ENCODE measurements at places on chromosomes 13 and 19. TPM values are rescaled to one million over a fixed set of nuclear protein-coding genes. Genes with fewer than 3 reads are reported as not detected.

LIM2 gene
- not detected for polyA plus RNA-seq

CCDC159 gene
- polyA plus RNA-seq, result 7.5 TPM

CPT1C gene
- polyA plus RNA-seq, result 0.39 TPM

ZNF497 gene
- polyA plus RNA-seq, result 0.72 TPM

EPSTI1 gene
- 13.0 TPM for polyA plus RNA-seq

ZNF784 gene
- 2.3 TPM for polyA plus RNA-seq

GPR18 gene
- polyA plus RNA-seq, result not detected

BCAM gene
- polyA plus RNA-seq, result 28.4 TPM

ZNF541 gene
- not detected for polyA plus RNA-seq

CRLF1 gene
- 0.20 TPM for polyA plus RNA-seq

WTIP gene
- 13.2 TPM for polyA plus RNA-seq

CEP89 gene
- polyA plus RNA-seq, result 16.1 TPM

SLC6A16 gene
- not detected for polyA plus RNA-seq

MYH14 gene
- polyA plus RNA-seq, result 0.55 TPM

SPACA4 gene
- 0.08 TPM for polyA plus RNA-seq

CYP2S1 gene
- 4.9 TPM for polyA plus RNA-seq

CBY2 gene
- not detected for polyA plus RNA-seq

PIAS4 gene
- polyA plus RNA-seq, result 6.1 TPM

MEF2B gene
- 0.17 TPM for polyA plus RNA-seq

KCNN4 gene
- 10.5 TPM for polyA plus RNA-seq

MIR17HG gene
- polyA plus RNA-seq, result 0.91 TPM

PSG11 gene
- not detected for polyA plus RNA-seq

EIF3K gene
- 240 TPM for polyA plus RNA-seq

KLF1 gene
- polyA plus RNA-seq, result not detected

ANGPTL8 gene
- not detected for polyA plus RNA-seq

APOC1 gene
- polyA plus RNA-seq, result 0.79 TPM

GIPC3 gene
- not detected for polyA plus RNA-seq

IFNL2 gene
- polyA plus RNA-seq, result not detected

ZBTB32 gene
- not detected for polyA plus RNA-seq

PGLYRP1 gene
- polyA plus RNA-seq, result not detected

SPRED3 gene
- 2.0 TPM for polyA plus RNA-seq

SIX5 gene
- polyA plus RNA-seq, result 1.3 TPM

STOML3 gene
- not detected for polyA plus RNA-seq

ZNF428 gene
- 13.9 TPM for polyA plus RNA-seq

TDRD12 gene
- not detected for polyA plus RNA-seq

DKKL1 gene
- polyA plus RNA-seq, result not detected

GAPDHS gene
- polyA plus RNA-seq, result not detected

MYO16 gene
- polyA plus RNA-seq, result 0.08 TPM

CD177 gene
- polyA plus RNA-seq, result 1.7 TPM

LRFN3 gene
- 0.90 TPM for polyA plus RNA-seq

LILRB2 gene
- polyA plus RNA-seq, result not detected

ZNF222 gene
- 2.7 TPM for polyA plus RNA-seq

LGALS7B gene
- polyA plus RNA-seq, result 7,133 TPM

SMAD9 gene
- polyA plus RNA-seq, result 0.10 TPM

KANK3 gene
- polyA plus RNA-seq, result 0.16 TPM

B3GNT3 gene
- 3.6 TPM for polyA plus RNA-seq

FAM216B gene
- not detected for polyA plus RNA-seq

MBD3L2 gene
- not detected for polyA plus RNA-seq

SLC7A1 gene
- 73.7 TPM for polyA plus RNA-seq

DNAJC15 gene
- polyA plus RNA-seq, result 43.2 TPM

TTC9B gene
- not detected for polyA plus RNA-seq

TUBA3C gene
- polyA plus RNA-seq, result not detected

ADAMTSL5 gene
- 8.5 TPM for polyA plus RNA-seq

DMKN gene
- polyA plus RNA-seq, result 238 TPM

COL5A3 gene
- 0.67 TPM for polyA plus RNA-seq

ZNF486 gene
- 5.4 TPM for polyA plus RNA-seq

KCNC3 gene
- polyA plus RNA-seq, result 0.08 TPM

RASAL3 gene
- 0.04 TPM for polyA plus RNA-seq

MED4 gene
- 49.5 TPM for polyA plus RNA-seq
